ENCODE measurements at places on chromosomes 1 and 21. TPM values are rescaled to one million over a fixed set of nuclear protein-coding genes. Genes with fewer than 3 reads are reported as not detected.

CHODL gene
- 0.57 TPM for total RNA-seq

CTNNBIP1 gene
- total RNA-seq = 19.3 TPM

SCAF4 gene
- 20.6 TPM for total RNA-seq

RGSL1 gene
- total RNA-seq = not detected

GBP6 gene
- total RNA-seq = not detected

Measured in cardiac septum (tissue), 1 donor.